NCI-H1417 (cell line): ENCODE measurements at places on chromosomes 5 and 9.
A peak's percentile ranks its signal among the peaks of the same experiment; 100 is the strongest.

GRCh38 chr9:68749579-68750159 lies 44.6 kb downstream of the PIP5K1B start:
- DNase-seq, result no peak

GRCh38 chr5:91332267-91333045 lies 50.7 kb downstream of the ARRDC3 start:
- DNase-seq, result no peak

GRCh38 chr5:74017112-74017511 lies 391.1 kb downstream of the ARHGEF28 start:
- DNase-seq, result no peak

DNA sequence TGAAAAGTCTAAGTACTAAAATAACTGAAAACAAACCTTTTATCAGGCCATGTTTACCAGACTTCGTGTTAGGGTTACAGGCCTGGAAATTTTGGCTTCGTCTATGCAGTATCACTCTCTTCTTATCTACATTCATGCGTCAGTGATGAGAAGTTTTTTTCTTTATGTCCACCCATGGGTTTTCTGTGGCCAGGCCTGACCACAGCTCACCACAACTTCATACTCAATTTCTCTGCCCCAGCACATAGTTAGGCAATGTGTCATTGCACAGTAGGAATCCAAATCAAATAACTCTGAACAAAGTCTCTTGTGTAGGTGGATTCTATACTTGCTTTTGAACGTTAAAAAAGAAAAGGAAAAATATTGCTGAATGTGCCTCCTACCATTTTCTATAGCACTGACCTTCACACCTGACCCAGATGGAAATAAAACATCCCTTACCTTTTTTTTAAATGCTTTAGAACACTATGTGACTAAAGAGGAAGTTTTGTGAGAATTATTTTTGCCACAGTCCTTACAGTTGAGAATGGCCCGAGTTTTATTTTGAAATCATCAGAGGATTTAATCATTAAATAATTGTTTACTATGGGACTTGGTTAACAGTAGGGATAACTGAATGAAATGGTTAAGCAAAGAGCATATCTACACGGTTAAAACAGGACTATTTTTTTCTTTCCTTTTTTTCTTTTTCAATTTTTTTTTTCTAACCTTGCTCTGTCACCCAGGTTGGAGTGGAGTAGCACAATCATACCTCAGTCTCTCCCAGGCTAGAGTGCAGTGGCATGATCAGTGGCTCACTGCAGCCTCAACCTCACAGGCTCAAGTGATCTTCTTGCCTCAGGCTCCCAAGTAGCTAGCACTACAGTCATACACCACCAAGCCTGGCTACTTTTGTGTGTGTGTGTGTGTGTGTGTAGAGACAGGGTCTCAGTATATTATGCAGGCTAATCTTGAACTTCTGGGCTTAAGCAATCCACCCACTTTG lies 1247.0 kb upstream of the ACO1 start:
- DNase-seq, result no peak

- no peak for DNase-seq
Observed at GRCh38 chr5:42720251-42720650, 36.4 kb upstream of the CCDC152 start.

DNA sequence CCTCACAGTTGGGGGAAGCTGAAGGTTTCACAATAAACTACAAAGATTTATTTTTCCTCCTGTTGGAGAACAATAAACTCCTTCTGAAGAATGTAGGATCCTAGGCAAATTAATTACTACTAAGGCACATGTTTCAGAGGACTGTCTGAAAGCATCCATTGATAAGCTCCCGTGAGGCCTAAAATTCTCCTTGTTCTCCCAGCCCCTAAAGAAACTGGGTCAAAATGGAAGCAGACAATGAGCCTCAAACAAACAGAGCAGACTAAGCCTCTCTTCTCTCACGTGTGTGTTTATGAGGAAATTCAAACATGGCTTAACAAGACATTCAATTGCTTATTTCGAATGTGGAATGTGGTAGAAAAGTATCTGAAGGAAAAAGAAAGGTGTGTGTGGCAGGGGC lies 249.0 kb downstream of the GLIS3 start:
- DNase-seq, result no peak

GRCh38 chr5:149439899-149440542 lies 60.9 kb upstream of the IL17B start:
- DNase-seq, result peak; percentile 8

DNA sequence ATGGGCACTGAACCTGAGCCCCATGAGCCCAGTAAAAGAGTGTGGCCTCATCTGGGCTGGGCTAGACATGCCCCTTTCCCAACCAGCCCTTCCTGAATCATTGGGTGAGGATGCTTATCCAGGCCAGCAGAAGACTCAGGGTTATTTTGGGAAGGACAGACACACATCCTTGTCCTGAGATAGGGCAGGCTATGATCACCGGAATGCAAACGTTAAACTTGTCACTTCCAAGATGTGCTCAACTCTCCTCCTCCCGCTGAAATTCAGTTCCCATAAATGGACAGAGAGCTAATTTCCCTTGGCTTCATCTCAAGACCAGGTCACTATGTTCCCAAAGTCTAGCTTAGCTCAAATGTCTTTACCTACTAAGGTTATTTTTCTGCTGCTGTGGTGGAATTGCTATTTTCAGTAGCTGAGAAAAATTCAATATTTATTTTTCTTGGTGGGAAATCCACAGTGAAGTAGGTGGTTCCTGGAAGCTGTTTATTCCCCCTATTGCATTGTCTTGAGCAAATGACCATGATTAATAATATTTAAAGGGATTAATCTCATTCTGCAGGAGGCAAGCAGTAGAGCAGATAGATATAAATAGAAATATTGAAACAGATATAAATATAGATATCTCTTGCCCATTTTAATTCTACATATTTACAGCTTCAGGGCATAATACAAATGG lies 70.0 kb downstream of the NXNL2 start:
- DNase-seq, result no peak

GRCh38 chr5:151670953-151671636 lies 15.6 kb downstream of the SPARC start:
- no peak for DNase-seq

DNA sequence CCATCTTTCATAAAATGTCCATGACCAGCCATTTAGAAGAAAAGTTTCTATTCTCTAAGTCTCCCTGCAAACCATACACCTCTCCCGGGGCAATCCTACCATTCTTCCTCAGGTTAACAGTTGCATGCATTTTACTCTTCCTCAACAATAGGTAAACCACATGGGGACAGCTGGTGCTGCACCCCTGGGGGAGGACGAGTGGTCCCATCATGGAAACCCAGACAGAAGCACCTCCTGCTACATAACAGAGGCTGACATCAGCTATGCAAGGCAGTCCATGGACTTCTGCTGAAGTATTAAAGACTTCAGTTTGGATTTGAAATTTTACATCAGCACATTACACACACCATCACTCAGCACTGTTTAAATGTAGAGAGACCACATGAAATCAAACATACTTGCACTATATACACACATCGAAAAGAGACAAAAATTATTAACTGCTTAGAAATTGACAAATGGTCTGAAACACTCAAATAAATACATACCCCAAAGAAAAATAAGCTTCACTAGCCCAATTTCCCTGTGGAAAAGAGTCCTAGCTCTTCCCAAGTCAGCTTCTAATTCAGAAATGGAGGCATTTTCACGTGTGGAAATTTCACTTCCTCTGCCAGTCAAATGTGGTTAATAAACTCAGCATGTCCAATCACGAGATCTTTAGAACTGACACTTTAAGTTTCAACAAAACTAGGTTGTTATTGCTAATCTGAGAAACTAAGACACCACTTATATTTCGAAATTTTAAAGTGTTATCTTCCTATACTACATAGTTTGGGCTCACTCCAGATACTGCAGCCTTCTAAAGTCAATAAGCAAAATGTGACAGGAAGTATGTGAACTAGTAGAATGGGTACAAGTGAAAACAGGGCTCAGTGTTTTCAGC lies 173.4 kb downstream of the ROR2 start:
- DNase-seq, result no peak

DNA sequence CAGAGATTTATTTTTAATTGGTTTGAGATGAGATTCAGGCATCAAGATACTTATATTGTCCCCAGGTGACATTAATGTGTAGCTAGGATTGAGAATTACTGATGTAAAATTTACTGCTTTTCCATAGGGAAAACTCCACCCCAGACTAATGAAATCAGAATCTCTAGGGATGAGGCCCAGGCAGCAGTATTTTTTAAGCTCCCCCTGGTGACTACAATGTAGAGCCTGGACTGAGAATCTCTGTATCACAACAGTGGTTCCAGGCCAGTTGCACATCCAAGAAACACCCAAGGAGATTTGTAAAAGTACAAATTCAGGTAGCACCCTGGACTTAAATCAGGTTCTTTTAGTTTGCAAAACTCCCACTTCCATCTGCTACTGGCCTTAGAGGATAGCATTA lies 185.7 kb downstream of the MARCHF11 start:
- DNase-seq, result no peak

DNA sequence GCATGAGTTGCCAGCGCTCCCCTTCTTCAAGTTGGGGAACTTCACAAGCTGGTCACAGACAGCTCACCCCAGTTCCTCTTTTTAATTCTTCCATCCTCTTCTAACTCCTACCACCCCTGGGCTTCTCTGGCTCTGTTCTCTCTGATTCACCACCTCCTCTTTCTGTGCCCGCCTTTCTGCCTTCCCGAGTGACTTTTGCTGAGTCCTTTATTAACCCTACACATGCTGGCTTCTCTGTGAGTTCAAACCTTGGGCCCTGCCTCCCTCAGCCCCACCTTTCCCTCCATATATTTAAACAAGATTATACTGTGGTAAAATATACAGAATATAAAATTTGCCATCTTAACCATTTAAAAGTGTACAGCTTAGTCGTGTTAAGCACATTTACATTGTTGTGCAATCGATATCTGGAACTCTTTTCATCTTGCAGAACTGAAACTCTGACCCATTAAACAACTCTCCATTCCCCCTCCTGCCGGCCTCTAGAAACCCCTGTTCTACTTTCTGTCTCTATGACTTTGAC lies 32.0 kb downstream of the SLC46A2 start:
- no peak for DNase-seq

DNA sequence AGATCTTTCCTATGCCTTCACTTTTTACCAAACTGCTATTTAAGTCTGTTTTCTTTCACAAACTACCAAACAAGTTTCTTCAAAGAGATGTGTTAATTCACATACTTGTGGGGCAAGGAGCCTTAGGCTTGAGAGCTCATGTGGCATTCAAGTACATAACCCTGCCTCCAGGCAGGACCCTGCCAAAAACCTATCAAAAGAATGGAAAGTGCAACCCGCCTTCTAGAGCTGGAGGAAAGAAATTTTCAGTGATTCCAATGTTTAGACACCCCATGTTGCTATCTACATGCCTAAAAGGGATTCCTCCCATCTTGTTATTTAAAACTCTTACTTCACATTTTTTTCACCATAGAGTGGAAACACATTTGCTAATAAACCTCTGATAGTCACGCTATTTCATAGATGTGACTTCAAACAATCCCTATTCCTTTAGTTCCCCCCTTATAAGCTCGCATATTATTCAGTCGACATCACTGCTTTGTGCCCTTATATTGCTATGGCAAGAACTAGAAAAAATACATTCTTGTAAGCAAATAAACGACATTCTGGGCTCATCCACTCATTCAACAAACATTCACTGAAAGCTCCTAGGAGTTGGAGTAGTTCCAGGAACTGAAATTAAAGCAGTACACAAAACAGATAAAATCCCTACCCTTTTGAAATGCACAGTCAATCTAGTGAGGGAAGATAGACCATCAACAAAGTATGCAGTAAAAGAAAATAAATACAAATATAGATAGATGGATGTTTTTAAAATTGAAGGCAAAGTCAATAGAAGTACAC lies 518.1 kb downstream of the ELAVL2 start:
- DNase-seq, result no peak

DNA sequence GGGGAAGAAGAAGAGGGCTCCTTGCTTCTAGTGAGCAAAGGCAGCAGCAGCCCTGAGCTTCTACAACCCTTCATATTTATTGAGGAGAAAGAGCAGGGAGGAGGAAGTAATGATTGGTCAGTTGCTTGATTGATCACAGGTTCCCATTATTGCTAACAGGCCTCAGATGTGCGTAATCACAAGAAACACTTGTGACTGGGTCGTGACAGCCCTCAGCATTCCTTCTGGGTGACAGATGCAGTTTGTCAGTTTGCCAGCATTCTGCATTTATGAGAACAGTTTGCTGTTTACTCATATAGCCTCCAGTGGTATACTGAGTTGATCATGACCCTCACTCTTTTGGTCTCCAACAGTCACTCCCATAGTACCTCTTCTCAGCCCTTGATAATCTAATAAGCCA lies 111.5 kb upstream of the TNC start:
- DNase-seq, result no peak

DNA sequence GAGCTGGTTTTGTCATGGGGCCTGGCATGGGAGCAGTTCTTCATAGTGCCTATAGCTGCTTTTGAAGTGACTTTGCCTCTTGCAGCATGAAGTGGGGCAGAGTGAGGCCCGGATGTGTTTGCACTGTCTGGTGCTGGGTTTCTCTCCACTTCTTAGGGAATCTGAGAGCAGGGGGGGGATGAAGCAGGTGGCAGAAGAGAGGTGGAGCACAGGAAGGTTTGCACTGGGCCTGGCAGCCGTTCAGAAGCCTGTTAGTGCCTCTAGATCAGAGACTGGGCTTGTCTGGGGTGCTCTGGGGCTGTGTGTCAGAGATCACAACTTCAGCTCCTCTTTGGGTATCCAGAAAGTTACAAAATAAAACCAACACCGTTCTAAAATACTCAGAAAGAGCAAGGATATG lies 18.4 kb downstream of the USP20 start:
- no peak for DNase-seq

GRCh38 chr5:119694284-119694683 lies 64.9 kb downstream of the FAM170A start:
- DNase-seq, result no peak

GRCh38 chr5:119307170-119307569 lies 48.6 kb upstream of the TNFAIP8 start:
- DNase-seq, result no peak

DNA sequence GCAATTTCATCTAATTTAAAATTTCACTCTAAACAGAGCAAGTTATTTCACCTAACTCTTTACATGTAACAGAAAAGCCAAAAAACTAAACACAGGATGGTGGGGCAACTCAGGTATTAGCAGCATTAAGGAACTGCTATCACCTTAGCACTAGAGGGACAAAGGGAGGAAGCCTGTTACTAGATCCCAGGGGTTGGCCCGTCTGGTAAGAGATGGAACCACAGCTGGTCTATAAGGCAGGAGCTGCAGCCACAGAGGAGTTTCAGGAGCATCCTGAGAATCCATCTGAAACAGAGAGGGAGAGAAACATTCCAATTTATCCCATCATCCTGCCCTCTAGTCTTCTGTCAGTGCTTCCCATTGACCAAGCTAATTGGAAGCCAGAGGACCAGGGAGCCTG lies 300.3 kb downstream of the MRPS30 start:
- no peak for DNase-seq

GRCh38 chr9:94908011-94908563 lies 181.6 kb downstream of the AOPEP start:
- DNase-seq, result no peak

GRCh38 chr9:76425677-76426453 lies 31.6 kb upstream of the RFK start:
- DNase-seq, result no peak
